ENCODE measurements at places on chromosomes 16 and 17.

DNA sequence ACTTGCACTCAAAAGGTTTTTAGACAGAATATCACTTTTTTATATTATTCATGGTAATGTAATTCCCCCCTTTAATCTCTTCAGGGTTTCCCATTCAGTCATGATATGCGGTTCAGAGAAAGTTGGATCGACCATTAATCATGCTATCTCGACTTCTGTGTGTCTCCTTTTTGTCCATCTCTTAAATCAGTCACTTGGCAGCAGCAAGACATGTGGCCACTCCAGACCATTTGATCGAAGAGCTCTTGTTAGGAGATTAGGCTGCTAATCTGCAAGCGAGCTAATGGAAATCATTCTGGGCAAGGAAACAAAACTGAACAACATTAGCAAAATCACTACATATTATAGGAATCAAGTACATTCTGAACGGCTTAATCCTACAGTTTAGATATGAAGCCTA is 449.9 kb downstream of the WWOX start:
- no peak for DNase-seq

GRCh38 chr17:8289103-8289397 is 580 bp downstream of the RANGRF start:
- DNase-seq: no peak

DNA sequence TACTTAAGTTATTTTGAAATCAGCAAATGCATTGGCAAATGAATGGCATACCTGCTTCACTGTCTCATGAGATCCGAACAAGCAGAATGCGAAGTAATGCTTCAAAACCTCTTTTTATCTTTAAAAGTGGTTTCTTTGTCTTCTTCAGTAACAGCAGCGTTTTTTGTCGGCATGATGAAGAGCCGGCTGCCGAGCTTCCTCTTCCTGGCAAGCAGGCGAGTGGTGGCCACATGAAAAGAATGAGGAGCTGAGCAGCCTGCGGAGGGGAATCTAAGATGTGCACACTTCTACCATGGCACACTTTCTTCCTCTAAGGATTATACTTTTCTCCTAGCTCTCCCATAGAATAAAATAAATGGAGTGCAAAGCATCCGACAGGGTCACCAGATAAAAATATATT is 42.4 kb upstream of the AKTIP start:
- DNase-seq: no peak

DNA sequence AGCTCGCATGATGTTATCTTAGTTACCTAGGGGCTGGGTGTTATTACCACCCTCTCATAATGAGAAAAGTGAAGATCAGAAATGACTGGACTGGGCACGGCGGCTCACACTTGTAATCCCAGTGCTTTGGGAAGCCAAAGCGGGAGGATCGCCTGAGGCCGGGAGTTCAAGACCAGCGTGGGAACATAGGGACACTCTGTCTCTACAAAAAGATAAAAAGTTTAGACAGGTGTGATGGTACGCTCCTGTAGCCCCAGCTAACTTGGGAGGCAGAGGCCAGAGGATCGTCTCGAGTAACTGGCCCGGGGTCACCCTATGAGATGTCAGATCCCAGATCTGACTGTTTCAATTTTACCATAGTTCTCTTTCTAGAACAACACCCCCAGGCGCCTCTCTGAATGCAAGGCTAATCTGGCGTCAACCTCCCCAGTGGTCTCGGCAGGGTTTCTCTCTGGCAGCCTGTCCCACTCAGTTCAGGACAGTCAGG is 1.9 kb upstream of the CCDC102A start:
- DNase-seq: no peak

DNA sequence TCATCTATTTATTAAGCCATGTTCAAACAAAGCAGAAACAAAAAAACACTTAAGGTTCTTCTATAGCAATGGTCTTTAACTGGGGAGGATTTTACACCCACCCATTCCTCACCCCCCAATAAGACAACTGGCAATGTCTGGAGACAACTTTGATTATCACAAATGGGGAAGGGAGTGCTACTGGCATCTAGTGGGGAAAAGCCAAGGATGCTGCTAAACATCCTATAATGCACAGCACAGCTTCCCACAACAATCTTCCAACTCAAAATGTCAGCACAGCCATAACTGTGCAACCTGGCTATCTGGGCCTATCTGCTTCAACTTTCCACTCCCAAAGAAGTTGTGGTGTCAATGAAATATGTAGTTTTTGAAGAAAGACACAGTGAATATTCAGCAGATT is 1044.4 kb downstream of the CDH8 start:
- DNase-seq: no peak

GRCh38 chr16:66240631-66241395 is 125.7 kb upstream of the CDH5 start:
- peak; percentile 42 for DNase-seq

DNA sequence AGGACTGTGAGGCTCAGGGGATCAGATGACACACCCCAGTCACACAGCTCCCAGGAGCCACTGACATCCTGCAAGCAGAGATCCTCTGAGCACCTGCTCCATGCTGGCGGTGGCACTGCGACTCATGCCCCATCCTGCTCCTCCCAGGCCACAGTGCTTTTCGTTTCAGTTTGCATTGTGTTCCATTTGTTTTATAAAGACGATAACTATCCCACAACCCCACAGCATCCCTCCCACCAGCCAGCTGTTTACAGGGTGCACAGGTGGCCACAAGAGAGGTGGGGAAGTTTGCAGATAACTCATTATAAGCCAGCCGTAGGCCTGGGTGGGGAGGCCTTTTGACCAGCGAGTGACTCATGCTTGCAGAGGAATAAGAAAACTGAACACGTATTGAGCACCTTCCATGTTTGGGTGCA is 28.2 kb downstream of the BCO1 start:
- DNase-seq: no peak

GRCh38 chr17:80859002-80859941 is 132.4 kb upstream of the CHMP6 start:
- peak; percentile 92 for DNase-seq

- DNase-seq: peak; percentile 26
Observed at GRCh38 chr16:31409433-31409832, 16.3 kb downstream of the ITGAD start.

DNA sequence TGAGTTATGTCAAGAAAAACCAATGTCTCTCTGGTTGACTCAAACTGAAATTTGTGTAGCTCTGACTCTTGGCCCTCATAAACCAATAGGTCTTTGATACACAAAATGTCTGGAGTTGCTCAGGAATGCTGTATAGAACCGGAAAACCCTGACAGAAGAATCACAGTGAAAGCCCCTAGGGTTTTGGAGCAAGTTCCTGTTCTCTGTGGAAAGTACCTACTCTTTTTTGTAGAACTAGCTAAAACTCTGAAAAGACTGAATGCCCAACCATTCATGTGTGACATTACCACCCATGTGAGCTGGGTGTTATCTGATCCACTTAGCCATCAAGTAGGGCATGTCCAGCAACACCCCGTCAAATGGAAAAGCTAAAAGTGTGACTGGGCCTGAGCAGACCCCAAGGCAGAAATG is 28.8 kb downstream of the CCL4 start:
- no peak for DNase-seq

- no peak for DNase-seq
Observed at GRCh38 chr16:18948372-18949020, 22.3 kb upstream of the SMG1 start.

DNA sequence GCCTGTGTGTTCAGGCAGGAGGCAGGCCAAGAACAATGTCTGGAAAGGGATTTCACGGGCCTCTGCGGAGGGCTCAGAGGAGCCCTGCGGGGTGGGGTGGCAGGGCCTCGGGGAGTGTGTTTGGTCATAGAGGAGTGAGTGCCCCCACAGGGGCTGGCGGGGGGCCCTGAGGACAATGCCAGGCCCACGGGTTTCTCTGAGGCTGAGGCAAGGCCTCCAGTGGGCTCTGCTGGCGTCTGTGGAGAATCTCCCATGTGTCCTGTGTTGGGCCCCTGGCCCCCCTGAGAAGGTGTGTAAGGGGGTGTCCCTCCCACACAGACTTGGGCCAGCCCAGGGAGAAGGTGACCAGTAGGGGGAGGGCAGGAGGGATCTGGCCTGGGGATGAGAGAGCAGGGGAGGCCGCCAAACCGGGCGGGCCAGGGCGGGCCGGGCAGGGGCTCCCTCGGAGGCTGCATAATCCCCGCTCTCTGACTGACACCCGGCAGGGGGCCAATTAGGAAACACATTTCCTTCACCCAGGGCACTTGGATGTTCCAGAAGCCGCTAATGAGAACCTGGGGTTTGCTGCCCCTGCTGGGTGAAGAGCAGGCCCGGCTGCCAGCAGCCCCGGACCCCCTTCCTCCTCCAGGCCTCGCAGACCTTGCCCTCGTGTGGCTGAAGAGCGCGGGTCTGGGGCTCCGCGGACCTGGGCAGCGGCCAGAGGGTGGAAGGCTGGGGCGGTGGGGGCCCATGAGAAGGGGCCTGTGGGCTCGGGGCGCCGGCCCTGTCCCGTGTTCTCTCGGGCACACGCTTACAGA is 204.2 kb downstream of the NTN1 start:
- no peak for DNase-seq

DNA sequence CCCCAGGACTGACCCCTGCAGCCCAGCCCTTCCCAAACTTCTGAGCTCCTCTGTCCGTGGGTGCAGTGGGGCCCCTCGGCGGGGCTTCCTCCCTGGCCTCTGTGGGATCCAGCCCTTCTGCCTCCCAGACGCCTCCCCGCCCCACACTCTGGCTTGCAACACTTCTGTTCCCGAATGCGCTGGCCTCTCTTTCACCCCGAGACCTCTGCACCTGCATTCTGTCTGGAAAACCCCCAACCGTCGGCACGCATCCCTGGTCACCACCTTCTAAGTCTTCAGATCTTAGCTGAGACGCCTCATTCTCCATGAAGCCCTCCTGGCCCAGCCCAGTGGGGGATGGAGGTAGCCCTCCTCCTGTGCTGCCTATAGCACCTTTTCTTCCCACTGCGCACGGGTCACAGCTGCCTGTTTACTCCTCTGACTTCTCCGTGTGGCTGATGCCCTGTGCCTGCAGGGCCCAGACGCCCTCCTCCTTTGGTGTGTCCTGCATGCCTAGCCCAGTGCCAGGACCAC is 26.4 kb downstream of the TMEM235 start:
- no peak for DNase-seq

GRCh38 chr16:73147958-73148357 is 100.0 kb upstream of the ZFHX3 start:
- no peak for DNase-seq

GRCh38 chr16:81513204-81514040 is 68.8 kb downstream of the CMIP start:
- DNase-seq: no peak

- DNase-seq: no peak
Observed at GRCh38 chr17:66963521-66963908, 992 bp upstream of the CACNG4 start.

- DNase-seq: peak; percentile 90
Observed at GRCh38 chr17:2034157-2034556, 4.2 kb downstream of the DPH1 start.

DNA sequence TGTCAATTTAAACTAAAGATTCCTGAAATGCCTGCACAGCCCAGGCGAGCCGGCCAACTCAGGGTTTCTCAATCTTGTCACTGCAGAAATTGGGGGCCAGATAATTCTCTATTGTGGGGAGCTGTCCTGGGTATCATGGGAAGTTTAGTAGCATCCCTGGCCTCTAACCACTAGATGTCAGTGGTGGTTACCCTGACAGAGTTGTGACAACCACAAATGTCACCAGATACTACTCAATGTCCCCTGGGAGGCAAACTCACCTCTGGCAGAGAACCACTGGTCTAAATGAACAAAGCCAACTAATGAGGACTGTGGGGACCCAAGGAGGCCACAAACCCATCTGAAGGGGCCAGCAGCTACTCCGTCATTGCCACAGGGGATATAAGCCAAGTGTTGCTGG is 90.9 kb downstream of the MYH11 start:
- DNase-seq: peak; percentile 10

GRCh38 chr17:83079352-83079747 is at the start of gene METRNL:
METRNL (plus strand) TSS chr17:83079609; CDS start chr17:83079816, 207 bp downstream.
- DNase-seq: peak; percentile 80

GRCh38 chr17:57046749-57047148 is 38.3 kb upstream of the AKAP1 start:
- no peak for DNase-seq

DNA sequence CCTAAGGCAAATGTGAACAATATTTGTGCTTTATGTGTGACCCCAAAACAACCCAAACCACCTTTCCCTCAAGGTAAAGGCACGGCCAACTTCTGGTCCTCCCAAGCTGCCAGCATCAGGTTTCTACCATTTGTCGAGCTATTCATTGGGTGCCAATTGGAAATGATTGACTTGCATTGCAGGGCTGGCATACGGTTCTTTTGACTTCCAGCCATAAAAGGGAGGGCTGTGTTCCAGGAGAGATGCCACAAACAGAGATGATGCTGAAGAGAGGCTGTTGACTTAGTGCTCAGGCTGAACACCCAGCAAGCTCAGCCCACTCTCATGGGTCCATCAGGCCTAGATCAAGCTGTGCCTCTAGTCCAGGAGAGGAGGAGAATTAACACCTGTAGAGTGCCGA is 252.4 kb downstream of the GRIN2A start:
- no peak for DNase-seq

GRCh38 chr16:22624038-22624799 is 113.5 kb downstream of the NPIPB5 start:
- DNase-seq: no peak

DNA sequence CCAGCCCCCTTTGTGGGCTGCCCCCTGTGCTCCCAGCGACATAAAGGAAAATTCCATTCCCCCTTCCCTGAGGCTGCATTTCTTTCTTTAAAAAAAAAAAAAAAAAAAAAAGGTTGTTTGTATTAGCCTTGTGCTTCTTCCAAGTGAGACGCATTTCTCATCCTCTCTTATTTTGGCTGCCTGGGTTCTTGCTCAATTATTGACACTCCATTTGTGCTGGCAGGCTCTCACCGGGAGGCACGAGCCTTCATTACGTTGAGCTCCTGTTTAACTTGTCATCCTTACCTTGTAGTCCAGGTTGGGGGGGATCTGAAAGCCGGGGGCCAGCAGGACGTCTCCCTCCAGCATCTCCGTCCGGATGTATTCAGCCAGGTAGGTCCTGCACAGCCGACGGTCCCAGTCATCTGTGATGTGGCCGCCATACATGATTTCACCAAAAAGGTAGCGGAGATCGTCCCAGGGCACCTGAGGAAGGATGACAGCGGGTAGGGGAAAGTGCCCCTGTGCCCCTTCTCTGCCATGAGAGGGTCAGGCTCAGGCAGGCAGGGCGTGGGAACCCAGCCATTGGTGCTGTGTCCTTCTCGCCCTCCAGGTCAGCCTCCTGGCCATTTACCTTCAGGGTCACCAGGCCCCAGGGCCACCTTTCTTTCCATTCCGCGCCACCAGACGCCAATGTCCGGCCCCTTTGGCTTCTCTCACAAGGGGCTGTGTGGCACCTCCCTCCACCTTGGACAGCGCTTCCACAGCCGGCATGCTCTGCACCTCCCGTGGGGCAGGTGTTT is 50.6 kb downstream of the PGS1 start:
- no peak for DNase-seq

DNA sequence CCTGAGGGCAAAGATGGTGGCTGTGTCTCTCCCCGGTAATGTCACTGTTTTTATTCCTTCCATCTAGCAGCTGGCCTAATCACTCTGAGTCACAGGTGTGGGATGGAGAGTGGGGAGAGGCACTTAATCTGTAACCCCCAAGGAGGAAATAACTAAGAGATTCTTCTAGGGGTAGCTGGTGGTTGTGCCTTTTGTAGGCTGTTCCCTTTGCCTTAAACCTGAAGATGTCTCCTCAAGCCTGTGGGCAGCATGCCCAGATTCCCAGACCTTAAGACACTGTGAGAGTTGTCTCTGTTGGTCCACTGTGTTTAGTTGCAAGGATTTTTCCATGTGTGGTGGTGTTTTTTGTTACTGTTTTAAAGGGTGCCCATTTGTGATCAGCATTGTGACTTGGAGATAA is 5.5 kb upstream of the RAPGEFL1 start:
- DNase-seq: no peak

GRCh38 chr16:52545222-52545897 is 1.6 kb downstream of the TOX3 start:
- DNase-seq: no peak

- DNase-seq: no peak
Observed at GRCh38 chr17:42392692-42393415, 4.6 kb upstream of the STAT3 start.

All from fibroblast of skin of abdomen (primary cell).